CMK (cell line): ENCODE measurements at places on chromosomes 11 and 22.

GRCh38 chr22:20561882-20562281 is 54.5 kb downstream of the MED15 start:
- DNase-seq: no peak

DNA sequence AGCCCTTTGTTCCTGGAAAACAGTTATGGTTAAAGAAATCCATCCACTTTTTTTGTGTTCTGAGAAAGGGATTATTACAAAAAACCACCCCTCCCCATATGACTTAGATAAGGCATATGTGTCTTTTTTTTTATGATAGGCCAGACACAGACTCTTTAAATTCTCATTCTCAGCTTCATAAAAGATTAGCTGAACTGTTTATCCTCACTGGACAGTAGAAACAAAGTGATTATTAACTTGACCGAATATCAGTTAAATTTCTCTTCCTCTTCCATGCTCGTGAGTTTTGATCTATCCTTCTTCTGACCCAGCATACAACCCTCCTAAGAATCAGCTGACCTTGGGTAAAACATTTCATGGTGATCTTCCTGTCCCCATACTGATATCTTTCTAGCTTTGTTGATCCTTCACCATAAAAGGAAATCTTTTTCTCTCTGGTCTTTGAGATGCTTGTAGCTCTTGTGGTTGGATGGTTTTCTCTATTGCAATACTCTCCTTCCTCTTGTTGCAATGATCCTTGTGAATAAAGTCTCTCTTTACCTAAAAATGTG is 26.2 kb downstream of the OR2AG2 start:
- peak; percentile 50 for DNase-seq

GRCh38 chr11:74449369-74449931 is 17.9 kb downstream of the KCNE3 start:
- DNase-seq: peak; percentile 53

DNA sequence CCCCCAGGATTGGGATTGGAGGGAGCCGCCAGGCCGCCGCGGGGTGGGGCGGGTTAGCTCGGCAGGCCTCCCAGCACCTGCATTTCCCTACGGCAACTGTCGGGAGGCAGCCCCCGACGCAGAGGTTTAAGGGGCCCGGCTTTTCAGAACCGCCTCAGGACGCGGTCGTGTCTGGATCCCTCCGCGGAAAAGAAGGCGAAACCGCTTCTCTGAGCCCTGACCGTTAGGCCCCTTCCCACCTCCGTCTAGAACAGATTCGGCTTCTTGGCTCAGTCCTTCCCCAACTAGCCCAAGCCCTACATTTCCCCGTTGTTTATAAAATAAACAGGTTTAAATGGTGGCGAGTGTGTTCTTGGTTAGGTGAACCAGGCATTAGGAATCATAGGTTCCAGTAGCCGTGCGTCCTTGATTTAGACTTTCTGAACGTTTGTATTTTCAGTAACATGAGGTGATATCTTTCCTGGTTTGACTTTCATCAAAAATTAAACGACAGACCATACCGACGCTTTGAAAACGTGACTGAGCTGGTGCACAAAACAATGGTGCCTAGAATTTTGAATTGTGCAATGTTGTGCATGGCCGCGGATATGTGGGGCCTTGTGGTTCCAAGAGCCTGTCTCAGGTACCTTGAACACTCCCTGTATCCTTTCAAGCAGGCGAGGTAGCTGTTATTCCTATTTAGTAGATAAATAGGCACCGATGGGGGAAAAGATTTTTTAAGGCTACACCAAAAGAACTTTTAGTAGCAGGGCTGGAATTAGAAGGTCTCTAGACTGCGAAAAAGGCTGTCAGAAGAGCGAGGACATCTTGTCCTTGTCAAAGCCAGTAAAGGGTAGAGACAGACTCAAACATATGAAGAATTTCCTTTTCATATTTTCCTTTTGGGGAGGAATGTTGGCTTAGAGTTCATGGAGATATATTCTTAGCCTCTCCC is 1.2 kb upstream of the HSPA8 start:
- DNase-seq: no peak

- no peak for DNase-seq
Observed at GRCh38 chr11:95318498-95318897, 87.5 kb upstream of the SESN3 start.

- peak; percentile 54 for DNase-seq
Observed at GRCh38 chr22:39318507-39319283, 728 bp downstream of the RPL3 start.

DNA sequence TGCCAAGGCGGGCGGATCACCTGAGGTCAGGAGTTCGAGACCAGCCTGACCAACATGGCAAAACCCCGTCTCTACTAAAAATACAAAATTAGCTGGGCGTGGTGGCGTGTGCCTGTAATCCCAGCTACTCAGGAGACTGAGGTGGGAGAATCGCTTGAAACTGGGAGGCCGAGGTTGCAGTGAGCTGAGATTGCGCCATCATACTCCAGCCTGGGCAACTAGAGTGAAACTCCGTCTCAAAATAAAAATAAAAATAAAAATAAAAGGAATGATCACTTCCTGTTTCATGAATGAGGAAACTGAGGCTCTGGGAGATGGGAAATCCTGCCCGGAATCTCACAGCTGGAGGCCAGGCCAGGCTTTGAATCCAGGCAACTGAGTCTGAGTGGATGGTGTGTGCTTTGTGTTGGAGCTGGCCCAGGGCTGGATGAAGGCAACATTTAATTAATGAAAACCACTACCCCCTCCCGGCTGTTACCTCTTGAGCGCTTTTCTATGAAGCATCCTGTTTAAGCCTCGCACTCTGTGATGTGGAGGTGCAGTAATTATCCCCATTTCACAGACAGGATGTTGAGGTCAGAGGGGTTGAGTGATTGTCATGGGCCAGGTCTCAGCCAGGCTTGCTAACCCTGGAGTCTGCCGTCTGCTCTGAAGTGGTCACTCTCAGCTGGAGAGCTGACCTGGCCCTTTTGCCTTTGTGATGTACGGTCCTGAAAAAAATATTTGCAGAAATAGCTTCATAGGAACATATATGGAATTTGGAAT is 27.8 kb downstream of the LRP5 start:
- DNase-seq: no peak

DNA sequence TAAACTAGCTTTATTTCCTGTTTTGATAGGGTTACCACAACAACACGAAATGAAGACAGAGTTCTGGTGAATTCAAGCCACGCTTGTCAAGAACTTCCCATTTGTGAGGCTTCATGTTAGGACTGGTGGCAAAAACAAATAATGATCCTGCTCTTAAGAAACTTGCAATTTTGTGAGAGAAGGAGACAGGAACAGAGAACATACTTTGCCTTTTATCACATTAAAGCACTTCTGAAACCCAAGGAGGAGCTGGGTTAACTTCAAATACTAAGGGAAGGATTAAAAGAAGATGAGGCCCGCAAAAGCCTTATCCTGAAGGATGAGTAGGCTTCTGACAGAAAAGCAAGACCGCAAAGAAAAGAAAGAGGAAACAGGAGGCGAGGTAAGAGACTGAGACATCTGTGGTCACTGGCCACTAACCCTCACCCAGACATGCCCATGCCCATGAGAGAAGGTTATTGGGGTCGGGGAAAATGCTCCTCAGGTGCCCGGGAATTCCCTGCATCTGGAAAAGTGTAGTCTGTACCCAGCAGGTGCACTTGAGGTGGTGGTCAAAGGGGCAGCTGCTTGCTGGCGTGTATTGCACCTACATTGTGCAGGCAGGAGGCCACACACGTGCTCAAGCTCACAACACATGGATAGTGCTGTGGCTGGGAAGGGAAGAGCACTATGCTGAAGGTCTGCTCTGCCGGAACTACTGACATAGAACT is 50.5 kb downstream of the MAPK1 start:
- peak; percentile 40 for DNase-seq

DNA sequence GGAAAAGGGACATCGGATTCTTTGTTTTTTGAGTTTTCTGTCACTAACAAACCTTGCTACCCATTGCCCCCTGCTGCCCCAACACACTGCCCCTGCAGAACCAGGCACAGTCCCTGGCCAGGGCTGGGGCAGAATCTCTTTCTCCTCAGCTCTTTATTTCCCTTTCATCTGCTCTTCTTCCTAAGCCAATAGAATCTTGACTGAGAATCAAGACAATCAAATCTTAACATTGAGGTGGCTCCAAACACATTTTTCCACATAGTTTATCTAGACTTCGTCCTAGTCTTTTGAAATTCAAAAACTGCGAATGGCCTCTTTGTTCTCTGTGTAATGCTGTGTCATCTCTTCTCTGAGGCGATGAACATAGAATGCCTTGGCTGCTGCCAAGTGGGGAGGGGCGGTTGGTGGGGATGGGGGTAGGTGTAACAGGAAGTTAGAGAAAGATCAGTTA is 16.1 kb upstream of the NTM start:
- DNase-seq: no peak

GRCh38 chr11:829847-830294 is 2.2 kb downstream of the CRACR2B start:
- no peak for DNase-seq

- DNase-seq: peak; percentile 30
Observed at GRCh38 chr11:119759324-119759723, 30.3 kb upstream of the NECTIN1 start.

DNA sequence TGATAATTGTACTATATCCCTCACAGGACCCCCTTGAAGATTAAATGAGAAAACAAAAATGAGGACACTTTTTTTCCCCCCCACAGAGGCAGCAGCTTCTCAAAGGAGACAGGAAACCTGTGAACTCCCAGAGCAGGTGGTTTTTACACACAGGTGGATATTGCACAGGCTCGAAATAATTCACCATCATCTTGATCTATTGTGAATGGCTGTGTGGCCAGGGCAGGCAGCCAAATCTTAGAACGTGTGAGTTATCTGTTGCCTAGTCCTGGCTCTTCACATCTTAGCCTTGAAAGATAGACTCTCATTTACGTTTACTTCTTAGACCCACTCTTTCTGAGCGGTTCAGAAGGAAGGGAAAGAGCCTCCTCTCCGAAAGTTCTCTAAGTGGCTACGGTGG is 23.5 kb downstream of the PPFIBP2 start:
- no peak for DNase-seq

DNA sequence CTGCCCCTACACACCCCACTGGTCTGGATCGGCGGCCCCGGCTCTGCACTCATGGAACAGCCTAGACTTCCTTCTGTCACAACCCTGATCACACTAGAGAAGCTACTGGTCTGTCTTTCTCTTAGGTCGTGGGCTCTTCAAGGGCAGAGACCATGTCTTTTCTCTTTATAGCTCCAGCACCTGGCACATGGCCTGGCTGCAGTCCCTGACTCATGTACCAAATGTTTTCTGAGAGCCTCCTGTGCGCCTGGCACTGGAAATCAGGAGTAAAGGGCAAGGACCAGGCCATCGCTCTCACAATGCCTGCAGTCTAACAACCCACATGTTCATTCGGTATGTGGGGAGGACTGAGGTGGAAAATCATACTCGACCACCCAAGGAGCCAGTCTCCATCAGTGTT is 7.5 kb downstream of the ASCC2 start:
- DNase-seq: no peak

- DNase-seq: no peak
Observed at GRCh38 chr22:33883561-33883960, 36.7 kb downstream of the LARGE1 start.

DNA sequence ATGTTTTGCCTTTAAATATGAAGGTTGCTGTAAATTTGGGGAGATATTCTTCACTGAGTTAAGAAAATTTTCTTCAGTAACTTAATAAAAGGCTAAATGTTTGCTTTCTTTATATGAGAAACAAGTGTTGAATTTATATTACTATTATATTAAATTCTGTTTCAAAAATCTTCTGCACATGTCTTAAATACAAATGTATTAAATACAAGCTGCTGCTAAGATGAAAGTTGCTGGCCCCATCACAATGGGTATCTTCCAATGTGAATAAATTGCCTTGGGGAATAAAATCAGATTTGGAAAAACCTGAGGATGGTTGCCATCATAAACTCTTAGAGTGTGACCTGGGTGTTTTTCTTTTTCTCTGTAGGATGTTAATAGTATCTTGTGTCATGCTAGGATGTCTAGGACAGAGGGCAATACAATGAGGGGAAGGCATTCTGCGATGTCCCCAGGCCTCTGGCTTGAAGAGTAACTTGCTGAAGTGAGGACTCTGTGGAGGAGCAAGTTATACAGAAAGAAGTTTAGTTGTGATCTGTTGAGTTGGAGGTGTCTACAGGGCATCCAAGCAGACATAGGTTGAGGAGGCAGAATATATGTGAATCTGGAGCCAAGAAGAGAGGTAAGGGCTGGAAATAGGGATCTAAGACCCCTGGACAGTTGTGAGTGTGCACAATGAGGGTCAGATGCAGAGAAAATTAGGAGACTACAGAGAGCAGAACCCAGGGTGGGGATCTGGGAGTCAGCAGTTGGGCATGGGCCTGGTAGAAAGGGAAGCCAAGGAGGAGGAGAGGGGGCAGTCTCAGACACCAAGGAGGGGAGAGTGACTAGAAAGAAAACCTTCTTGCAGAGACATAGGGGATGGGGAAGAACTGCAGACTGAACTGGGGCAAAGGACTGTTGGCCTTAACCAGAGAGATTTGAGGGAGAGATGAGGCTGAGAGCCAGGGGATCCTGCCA is 4.8 kb downstream of the IGLL5 start:
- no peak for DNase-seq
